ENCODE measurements at places on chromosomes 11 and 22.

DNA sequence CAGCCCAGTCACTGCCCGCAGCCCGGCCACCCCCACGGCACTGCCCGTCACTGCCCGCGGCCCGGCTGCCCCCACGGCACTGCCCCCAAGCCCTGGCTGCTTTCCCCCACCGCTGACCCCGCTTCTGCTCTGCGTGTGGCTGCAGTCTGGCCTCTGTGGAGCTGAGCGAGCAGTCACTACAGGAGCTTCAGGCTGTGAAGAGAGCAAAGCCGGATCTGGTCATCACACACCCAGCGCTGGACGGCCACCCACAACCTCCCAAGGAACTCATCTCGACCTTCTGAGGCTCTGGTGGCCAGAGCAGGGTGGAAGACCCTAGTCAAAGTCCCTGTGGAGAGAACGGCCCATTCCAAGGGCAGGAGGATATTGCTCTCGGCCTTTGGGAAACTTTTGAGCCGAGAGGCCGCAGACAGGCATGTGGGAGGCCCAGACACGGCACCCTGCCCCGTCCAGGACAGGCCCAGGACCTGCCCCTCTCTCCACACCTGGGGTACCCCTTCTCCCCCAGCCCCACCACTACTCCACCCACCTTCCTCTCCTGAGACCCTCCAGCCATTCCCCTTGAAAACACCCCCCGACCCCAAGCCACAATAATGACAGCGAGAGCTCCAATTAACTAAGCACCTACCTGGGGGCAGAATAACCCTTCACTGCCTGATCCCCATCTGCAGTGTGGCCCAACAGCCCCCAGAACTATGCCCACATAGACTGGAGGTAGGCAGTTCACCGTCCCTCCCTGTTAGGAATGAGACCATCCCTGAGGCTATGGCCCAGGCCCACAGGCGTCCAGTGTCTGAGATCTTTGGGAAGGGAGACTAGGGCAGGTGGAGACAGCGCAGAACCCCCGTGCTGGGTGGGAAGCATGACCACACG is 3.7 kb upstream of the PGGHG start:
- no peak for DNase-seq

- DNase-seq, result no peak
Measured at GRCh38 chr11:10295064-10295901, 1.3 kb upstream of the SBF2 start.

- DNase-seq, result no peak
Measured at GRCh38 chr22:28716686-28717085, 24.9 kb downstream of the CHEK2 start.

DNA sequence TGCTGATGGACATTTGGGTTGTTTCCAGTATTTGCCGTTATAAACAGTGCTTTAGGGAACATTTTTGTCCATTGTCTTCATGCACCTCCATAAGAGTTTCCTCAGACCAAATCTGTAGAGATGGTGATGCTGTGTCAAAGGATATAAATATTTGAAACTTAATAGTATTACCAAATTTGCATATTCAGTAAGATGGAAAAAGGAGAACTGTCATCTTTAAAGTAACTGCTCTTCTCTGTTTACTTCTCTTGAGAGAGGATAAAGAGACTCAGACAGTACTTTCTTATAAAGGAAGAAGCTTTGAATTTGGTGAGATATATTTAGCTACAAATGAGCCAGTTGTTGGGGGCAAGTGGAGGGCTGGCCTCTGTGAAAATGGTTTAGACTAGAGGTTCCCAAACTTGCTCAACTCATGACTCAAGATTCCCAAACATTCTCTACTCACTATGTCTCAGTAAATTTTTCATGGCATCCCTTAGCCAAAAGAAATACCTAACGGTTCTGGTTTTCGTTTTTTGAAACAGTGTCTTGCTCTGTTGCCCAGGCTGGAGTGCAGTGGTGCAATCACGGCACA is 26.2 kb downstream of the SHISA8 start:
- DNase-seq, result no peak

- DNase-seq, result no peak
Measured at GRCh38 chr11:83938148-83938547, 652.0 kb upstream of the CCDC90B start.

- DNase-seq, result no peak
Measured at GRCh38 chr22:46500201-46500600, 37.2 kb downstream of the CELSR1 start.

DNA sequence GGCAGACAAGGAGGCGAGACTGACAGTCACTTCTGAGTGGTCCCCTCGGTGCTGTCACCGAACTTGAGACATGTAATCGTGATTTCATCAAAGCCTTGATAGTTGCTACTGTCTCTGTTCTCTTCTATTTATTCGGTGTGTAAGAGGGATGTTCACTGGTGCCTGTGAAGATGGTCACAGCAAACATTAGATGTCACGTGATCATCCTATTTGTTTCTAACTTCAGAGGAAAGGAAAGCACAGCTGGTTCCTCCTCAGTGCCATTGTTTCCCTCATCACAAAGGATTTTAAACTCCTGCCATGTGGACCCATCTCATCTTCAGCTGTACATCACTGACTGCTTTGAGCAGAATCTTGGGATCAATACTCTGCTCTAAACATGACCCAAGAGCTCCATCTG is 73.1 kb upstream of the CLMP start:
- no peak for DNase-seq

GRCh38 chr22:25111579-25112517 is 87.8 kb upstream of the CRYBB3 start:
- no peak for DNase-seq

Measured in CD4-positive, alpha-beta T cell treated with Interleukin-6 at 100 ng/mL for 8 hours (primary cell).